ENCODE measurements at places on chromosomes 1 and 21.

DNA sequence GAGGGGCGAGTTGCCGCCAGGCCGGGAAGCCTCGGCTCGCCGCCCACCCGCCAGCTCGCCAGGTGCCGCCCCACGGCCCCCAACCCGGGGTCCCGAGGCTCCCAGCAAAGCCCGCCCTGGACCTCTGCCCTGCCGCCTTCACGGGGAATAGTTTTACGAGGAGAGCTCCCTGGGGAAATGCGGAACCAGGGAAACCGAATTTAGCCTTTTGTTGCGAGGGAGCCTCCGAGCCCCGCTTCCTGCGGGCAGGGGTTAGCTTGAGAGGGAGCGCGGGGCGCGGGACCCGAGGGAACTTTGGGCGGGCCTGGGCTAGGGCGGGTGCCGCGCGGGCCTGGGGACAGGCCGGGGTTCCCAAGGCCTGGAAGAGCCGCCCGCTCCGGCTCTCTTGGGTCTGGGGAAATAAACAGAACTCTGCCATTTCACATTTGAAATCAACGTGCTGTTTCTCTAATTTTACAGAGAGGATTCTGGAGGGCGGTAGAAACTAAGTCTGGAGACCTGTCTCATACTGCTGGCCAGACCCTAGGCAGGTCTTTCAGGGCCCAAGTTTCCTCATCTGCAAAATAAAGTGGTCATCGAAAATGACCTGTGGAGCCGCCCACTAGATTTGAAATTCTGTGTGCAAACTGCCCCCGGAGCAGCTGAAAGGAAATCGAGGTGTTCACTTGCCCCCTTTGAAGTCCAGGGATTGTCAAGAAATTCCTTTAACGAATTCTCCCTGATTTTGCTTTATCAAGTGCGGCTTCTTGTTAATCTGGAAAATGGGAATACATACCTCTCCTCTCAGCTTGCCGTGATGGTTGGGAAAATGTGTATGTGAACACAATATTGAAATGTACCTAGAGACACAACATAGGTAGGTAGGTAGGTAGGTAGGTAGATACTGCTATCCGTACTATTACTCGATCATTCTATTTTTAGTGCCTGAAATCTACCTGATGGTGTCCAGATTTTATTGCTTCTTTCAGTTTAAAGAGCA, 749 bp upstream of the GLUL start:
- DNase-seq: peak; percentile 78

GRCh38 chr1:63813829-63814277, 40.0 kb downstream of the ROR1 start:
- DNase-seq: no peak

DNA sequence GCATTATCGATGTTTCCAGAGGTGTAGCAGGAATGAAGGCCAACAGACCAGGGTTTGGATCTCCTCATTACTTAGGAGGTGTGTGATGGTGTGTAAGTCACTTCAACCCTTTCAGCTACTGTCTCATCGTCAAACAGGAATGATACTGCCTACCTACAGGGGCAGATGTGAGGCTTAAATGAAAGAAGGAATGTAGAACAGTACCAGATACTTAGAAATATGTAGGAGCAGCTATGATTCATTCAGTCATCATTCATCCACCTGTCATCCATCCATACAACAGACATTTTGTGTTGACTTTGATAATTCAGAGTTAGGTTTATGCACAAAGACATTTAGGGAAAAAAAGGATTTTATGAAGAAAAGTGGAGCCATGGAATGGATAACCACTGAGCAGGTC, 486.9 kb upstream of the DAB1 start:
- no peak for DNase-seq

DNA sequence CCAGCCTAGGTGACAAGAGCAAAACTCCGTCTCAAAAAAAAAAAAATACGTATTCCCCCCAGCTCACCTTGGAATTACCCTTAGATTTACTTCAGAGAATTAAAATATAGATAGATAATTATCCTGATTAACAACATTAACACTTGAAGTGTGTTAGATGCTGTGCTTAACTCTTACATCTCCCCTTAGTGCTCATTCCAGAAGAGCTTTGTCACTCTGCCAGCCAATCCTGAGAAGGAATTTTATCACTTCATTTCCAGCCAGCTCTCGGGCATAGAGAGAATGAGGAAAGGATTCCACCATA, 1.6 kb upstream of the SHC1 start:
- no peak for DNase-seq

DNA sequence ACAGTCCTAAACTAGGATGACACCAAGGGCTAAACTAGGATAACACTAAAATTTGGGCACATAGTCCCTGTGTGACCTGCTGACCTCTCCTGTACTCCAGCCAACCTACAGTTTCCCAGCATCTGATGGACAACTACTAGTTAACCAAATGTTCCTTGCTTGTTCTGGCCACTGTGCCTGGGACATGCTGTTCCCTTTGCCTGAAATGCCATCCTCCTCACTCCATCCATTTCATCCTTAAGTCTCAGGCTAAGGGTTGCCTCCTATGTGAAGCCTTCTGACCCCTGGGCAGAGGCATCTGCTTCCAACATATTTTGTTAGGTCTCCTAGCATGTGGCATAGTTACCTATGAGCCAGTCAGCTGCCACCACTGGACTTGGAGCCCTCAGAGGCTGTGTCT, 204.9 kb upstream of the JUN start:
- DNase-seq: no peak

DNA sequence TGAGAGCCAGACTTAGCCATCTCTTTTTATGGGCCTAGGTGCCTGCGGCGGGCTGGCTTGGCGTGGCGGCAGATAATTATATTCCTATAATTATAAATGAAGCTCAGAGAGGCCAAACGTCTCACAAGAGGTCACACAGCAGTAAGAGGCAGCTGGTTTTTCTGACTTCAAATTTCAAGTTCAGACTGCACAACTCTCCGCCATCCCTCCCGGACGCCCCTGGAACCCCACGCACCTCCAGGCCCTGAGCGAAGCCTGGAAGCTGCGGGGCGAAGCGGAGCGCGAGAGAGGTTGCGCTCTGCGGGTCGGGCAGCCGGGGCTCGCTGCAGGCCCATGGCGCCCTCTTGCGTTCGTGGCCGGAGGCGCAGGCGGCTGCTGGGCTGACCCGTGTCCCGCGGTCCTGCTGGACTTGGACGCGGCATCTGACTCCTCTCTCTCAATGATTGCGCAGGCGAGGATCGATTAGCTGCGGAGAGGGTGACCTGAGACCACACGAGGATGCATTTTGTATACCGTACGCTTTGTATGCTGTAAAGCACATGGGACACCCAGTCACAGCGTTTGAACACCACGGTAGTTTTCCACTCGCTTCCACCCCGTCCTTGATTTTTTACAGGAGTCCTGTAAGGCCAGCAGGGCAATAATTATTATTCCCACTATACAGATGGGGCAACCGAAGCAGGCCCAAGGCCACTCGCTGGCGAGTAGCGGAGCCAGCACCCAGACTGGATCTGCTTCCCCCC, 272.7 kb downstream of the FOXD2 start:
- DNase-seq: peak; percentile 85

Data from SJCRH30 (cell line).